Stimulated activated CD8-positive, alpha-beta memory T cell treated with anti-CD3 and anti-CD28 coated beads, Interleukin-12 subunit alpha, Interleukin-12 subunit beta, amount 100 ng/mL, for 1 hour (primary cell): ENCODE measurements at places on chromosomes 11 and 22.

GRCh38 chr22:21589396-21589795 is 21.9 kb downstream of the UBE2L3 start:
- no peak for DNase-seq

GRCh38 chr11:63573881-63574855 is 11.0 kb upstream of the PLAAT2 start:
- DNase-seq = no peak

GRCh38 chr11:100190395-100190794 is 496.7 kb upstream of the ARHGAP42 start:
- DNase-seq = no peak

DNA sequence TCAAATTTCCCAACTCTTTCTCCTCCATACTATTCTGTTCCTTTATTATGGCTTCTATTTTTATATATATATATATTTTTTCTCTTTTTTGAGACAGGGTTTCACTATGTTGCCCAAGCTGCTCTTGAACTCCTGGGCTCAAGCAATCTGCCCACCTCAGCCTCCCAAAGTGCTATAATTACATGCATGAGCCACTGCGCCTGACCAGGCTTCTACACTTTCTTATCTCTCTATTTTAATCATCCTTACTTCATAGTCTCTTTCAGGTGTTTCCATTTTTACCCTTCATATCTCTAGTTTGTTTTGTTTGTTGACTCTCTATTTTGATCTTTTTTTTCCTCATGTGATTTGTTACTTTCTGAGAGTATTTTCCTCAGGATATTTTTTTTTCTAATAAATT is 19.8 kb downstream of the GVQW3 start:
- DNase-seq = no peak

DNA sequence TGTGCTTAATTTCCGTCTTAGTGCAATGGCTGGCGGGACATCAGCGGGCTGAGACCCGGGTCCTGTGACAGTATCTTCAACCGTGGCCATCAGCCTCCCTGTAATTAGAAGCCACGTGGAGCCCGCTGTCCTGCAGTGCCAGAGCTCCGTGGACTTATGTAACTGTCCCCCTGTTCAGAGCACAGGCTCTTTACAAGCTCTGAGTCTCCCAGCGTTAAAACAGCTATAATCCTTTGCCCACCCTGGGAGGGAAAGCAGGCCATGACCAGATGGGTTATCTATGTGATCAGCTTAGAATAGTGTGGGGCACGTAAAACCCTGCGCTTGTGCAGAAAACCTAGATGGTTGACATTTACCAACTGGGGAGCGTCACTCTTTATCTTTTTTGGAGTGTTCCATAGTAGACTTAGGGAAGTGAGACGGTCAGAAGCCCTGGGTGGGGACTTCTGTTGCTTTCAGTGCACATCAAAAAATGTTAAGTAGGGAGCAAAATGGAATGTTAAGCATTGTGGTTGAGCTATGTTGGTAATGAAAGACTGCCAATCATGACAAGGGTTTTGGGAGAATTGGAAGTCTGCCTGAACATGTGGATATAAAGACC is 103.5 kb upstream of the CADM1 start:
- DNase-seq = no peak

DNA sequence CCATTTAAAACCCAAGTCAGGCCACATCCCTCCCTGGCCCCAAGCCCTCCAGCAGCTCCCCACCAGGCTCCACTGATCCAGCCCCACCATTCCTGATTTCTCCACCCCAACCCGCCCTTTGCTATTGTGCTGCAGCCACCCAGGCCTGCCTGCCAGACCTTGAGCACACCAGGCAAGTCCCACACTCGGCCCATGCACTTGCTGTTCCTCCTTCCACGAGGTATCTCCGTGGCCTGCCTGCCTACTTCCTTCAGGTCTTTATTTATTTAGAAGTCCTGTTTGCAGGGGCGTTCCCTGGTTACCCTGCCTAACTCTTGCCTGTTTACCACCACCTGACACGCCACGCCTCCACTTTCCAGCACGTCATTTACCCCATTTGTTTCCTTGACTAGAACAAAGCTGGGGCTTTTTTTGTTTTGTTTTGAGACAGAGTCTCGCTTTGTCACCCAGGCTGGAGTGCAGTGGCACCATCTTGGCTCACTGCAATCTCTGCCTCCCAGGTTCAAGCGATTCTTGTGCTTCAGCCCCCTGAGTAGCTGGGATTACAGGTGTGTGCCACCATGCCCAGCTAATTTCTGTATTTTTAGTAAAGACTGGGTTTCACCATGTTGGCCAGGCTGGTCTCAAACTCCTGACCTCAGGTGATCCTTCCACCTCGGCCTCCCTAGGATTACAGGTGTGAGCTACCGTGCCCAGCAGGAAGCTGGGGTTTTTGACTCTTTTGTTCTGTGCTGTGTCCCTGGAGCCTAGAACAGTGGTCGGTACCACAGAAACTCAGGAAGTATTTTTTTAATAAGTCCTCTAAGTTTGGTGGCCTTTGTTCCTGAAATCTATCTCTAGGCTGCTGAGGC is 6.7 kb downstream of the CENPM start:
- DNase-seq = peak; percentile 90

DNA sequence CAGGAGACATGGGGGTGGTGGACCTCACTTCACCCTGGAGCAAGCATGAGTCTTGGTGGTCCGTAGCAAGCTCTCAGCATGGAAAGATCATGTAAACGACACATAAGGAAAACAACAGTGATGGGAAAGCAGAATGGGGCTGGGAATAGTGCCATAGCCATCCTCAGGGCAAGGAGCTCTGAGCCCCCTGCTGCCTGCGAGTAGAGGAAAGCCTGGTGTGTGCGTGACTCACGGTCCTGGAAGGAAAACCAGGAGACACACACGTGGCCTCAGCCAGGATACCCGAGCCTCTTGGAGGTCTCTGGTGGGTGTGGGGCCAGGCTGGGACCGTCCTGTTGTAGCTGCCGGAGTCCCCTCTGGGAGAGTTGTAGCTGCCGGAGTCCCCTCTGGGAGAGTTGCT is 12.4 kb downstream of the SHANK3 start:
- DNase-seq = no peak

DNA sequence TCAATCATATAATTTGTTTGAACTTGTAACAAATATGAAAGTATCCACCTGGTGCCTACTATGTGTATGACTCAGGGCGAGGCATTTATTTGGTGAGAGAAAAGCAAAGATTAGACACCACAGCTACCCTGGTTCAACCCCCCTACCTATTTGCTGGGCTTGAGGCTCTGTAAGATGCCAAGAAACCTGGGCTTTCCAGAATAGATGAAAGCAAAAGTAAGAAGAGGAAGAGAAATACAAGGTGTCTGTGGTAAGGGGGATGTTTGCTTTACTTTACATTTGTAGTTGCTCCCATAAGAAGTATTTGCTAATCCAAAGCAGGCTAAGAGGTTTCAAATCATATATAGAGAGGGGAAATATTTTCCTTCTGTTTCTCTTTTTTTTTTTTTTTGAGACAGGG is 61.7 kb downstream of the DDI1 start:
- no peak for DNase-seq

DNA sequence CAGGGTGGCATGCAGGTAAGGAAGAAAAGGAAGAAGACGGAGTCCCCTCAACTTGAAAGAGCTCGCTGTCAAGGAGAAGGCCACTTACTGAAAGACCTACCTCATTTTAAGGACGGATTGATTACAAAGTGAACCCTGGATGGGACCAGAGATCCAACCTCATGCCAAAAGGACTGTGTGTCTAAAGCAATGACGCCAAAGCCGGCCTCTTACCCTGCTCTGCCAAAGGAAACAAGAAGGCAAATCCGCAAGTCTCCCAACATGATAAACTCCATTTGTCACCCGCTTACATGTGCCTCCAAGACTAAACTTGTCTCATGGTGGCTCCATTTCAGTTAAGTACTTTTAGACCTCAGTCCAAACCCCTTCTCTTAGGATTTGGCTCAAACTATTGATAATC is 148.7 kb upstream of the MTMR2 start:
- DNase-seq = no peak

- DNase-seq = no peak
Observed at GRCh38 chr22:27507111-27507611, 294.4 kb downstream of the MN1 start.

- no peak for DNase-seq
Observed at GRCh38 chr11:3094223-3094824, 37.1 kb upstream of the CARS1 start.

DNA sequence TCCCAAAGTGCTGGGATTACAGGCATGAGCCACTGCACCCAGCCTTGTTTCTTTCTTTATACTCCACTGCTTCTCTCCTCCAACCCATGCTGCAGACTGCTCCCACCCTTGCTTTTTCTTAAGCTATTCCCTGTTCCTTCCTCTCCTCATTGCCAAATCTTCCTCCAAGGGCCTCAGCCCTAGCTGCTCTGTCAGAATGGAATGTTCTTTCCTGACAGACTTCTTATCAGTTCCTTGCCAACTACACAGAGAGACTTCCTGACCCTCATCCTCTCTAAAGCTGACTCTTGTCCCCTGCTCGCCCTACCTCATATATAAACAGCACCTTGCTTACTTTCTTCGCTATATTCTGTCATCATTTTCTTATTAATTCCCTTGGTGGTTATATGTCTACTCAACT is 16.9 kb upstream of the PIK3C2A start:
- DNase-seq = no peak

DNA sequence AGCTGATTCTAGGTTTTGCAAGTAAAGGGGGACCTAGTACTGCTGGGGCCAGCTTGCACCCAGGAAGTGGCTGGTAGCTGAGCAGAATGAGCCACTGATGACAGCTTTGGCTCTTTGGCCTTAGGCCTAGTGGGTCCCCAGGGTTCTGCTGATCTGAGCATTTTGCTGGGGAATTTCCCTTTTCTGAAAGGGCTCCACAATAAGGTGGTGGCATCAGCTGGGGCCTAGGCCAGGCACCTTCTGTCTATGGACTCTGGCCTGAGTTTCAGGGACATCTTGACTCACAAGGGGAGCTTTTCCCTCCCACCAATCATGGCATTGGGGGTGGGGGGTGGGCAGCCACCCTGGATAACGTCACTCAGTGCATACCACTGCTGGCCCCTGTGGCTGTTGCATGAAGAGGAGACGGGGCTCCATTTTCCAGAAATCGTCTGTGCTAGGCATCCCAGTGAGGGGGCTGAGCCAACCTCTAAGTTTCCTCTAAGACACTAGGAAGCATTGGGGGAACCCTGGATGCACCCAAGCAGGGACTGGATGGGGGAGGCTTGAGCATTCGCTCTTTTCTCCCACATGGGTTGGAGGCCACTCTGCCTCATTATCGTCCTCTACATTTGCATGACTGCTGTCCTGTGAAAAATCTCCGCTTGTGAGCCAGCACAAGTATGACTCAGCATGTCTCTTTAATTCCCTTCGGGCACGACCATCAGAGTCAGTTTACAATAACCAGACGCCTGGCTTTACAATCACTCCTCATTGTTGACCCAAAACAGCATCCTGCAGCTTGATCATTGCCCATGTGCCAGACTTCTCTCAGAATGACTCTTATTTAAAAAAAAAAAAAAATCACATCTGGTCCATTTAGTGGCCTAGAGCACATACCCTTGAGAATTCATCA is 145.0 kb upstream of the THY1 start:
- DNase-seq = no peak

GRCh38 chr11:33912405-33913361 is 20.8 kb upstream of the LMO2 start:
- no peak for DNase-seq

- no peak for DNase-seq
Observed at GRCh38 chr11:56163804-56164203, 3.7 kb upstream of the OR8K5 start.

- DNase-seq = no peak
Observed at GRCh38 chr11:58316142-58316541, 42.7 kb downstream of the OR5B17 start.

GRCh38 chr22:17802822-17803221 is 28.6 kb upstream of the BID start:
- DNase-seq = no peak

DNA sequence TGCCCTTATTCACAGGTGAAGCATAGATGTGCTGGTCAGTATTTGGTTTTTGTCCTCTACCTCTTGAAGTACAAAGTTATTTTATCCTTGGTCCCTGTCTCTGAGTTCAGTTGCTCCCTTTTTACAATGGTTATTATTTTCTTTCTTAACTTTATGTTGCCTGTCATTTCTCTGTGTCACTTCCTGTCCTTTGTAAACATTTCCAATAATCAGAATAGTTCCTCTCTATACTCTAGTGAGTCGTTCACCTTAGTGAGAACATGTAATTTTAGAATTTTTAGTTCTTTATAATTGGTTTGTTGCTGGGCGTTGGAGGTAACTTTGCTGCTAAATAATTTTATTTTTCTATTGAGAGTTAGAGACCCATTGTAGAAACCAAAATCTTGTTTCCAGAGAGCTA is 16.0 kb downstream of the CSTPP1 start:
- DNase-seq = no peak

DNA sequence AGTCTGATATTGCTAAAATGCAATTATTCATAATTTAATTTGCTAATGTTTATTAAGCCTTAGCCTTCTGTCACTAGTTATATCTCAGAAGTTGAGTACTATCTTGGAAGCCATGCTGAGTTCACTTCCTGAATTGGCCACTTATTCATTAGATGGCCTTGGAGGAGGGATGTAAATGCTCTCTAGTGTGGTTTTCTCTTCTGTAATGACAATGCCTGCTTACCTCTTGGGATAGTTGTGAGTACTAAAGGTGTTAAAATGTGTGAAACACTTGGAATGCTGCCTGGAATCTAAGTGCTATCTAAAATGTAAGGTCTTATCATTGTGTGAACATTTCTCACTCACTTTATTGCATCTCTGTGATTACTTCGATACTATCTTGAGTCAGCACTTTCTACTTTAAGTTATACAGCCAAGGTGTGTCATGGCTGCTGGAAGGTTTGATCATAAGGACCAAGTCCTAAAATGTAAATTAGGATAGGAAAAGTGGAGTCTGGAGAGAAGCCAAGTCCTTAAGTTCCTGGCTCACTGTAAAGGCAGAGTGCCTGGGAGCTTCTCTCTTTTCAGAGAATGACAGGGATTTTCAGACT is 12.4 kb downstream of the GLYATL2 start:
- DNase-seq = no peak

GRCh38 chr11:7749456-7749855 is 43.2 kb upstream of the OVCH2 start:
- DNase-seq = no peak

DNA sequence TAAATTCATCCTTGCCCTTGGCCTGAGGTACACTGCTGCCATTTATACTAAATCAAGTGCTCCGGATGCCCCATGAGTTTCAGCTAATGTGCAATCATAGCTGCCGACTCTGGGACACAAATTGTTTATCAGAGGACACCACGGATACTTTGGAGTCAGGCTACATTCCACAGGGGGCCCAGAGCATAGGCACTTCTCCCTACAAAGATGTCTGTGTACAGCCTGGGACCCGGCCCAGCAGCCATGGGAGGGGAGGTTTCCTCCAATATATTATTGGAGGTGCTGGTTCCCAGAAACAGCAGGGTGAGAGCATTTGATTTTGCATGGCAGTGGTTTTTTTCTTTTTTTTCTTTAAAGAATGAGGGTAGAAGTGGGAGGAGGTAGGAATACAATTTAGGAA is 31.3 kb downstream of the HTR3B start:
- DNase-seq = no peak

GRCh38 chr22:44167501-44167900 is 13.2 kb upstream of the PARVG start:
- no peak for DNase-seq
